ENCODE measurements at places on chromosomes 1 and 21.

DNA sequence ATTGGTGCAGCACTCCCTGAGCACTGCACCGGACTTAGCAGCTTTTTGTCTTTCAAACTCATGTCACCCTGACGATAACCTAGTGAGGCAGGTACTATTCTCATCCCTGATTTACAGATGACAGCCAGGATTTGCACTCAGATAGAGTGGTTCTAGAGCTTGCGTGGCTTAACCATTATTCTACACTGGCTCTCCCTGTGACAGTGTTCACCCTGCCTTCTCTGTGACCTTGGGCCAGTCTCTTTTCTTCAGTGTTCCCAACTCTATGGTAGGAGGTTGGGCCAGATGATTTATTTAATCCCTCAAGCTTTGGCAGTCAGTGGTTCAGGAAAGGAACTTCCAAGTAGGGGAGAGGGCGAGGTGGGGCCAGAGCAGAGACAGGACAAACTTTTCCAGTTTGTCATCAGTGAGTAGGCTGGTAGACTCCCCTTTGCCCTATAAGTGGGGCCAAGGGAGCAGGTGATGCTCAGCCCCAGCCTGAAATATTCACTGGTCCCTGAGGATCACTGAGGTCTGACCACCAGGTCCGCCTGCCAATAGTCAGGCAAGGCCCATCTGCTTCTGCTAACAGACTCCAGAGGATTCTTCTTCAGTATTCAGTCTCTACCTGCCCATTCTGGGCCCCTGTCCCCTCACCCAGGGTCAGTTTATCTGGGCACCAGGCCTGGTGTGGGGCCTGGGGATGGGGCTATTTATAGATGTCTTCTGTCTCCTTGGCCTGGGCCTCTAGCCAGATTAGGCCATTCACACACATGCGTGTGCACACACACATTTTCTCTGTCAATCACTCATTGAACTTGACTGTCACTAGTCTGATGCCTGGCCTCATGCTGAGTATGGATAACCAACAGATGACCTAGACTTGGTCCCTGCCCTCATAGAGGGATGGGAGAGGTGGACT is 8.8 kb upstream of the FABP3 start:
- DNase-seq: no peak

DNA sequence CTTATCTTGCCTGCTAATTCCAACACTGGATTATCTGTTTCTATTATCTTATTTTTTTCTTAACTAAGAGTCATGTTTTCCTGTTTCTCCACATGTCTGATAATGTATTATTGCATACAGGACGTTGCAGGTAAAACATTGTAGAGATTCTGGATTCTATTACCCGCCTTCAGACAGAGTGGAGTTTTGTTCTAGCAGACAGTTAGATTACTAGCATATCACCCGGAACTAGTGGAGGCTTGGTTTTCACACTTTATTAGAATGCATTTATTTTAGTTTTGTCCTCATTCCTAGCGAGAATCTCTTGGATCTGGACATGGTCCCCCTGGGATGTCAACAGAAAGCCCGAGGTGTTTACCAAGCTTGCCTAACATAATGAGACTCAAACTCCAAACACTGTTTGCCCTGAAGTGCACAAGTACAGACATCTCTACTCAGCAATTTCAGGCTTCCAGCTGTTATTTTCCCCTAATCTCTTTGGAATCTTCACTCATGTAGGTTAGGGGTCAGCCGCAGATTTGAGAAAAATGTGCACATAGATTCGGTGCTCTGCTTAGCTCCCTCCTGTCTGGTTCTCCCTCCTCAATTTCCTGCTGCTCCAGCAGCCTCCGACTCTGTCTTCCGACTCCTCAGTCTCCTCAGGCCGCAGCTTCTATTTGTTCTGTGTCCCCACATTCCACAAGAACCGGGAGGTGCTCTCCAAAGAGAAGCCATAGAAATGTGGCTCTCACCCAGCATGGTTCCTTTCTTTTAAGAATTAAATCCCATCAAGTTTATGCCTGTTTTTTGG is 36.8 kb upstream of the PTPRF start:
- DNase-seq: no peak

- no peak for DNase-seq
Observed at GRCh38 chr1:167634435-167634834, 4.4 kb downstream of the RCSD1 start.

GRCh38 chr1:149846593-149847466 is 52.5 kb upstream of the BOLA1 start:
- no peak for DNase-seq

DNA sequence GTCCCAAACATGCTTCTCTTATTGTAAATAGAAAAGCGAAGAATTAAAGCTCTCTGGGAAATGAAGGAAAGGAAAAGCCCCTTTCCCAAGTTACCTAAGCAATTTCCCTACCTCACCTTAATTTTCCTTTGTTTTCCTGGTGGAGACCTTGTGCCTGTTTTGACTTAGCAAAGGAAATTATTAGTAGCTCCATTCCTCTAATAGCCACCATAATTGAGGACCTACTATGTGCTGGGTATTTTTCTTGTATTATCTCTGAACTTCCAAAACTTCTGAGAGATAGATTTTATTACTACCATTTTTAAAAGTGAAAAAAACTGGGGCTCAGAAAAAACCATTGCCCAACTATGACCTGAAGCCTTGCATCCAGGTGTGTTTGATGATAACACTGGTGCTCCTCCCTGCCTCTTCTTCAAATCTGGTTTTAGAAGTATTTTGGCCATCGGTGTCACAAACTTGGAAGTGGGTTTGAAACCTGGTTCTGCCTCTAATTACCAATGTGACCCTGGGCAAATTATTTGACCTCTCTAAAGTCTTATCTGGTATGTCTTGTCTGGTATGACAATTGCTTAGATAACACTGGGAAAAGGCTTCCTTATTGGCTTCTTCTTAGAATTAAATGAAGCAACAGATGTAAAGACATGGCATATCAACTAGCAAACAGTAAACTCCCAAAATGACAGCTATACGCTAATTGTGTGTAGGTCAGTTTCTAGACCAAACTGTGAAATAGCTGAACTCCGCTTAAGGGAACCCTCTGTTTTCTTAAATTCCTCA is 39.5 kb downstream of the BCL9 start:
- no peak for DNase-seq

GRCh38 chr1:26097696-26098095 is 13.9 kb upstream of the PDIK1L start:
- DNase-seq: no peak

DNA sequence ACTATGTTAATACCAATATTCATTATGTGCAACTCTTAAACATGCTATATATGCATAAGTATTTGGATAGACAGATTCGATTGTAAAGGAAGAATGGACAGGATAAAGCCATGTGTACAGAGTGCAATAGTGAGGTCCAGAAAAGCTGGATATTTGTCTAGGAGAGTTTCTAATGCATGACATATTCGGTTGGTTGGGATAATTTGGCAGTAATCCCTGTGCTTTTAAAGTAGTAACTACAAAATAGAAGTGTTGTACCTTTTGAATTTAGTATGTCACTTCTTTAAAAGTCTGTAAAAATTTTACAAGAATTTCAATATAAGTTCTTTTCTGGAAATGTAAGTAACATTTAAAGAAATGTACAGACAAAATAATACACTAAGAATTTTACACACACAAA is 774.5 kb downstream of the USP25 start:
- DNase-seq: no peak

GRCh38 chr1:150257624-150258585 is at the start of gene CA14:
CA14 (plus strand) TSS chr1:150257774; CDS start chr1:150258129, 355 bp downstream.
- DNase-seq: no peak

GRCh38 chr1:214352838-214353237 is 71.9 kb downstream of the SMYD2 start:
- no peak for DNase-seq

DNA sequence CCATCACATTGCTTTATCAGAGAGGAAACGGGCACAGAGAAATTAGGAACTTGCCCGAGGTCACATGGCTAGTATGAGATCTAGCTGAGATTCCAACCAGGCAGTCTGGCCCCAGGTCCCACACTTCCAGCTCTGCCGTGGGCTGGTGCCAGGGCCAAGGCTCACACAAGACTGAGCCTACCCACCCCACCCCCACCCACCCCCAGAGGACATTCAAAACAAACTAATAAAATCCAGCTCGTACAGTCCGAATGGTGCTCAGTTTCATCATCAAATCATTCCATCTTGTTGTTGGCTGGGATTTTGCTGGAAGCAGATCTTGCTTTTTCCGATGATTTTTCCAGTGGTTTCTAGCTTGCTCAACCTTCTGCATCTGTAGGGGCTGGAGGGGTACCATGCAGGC is 27.9 kb downstream of the MATN1 start:
- DNase-seq: no peak

DNA sequence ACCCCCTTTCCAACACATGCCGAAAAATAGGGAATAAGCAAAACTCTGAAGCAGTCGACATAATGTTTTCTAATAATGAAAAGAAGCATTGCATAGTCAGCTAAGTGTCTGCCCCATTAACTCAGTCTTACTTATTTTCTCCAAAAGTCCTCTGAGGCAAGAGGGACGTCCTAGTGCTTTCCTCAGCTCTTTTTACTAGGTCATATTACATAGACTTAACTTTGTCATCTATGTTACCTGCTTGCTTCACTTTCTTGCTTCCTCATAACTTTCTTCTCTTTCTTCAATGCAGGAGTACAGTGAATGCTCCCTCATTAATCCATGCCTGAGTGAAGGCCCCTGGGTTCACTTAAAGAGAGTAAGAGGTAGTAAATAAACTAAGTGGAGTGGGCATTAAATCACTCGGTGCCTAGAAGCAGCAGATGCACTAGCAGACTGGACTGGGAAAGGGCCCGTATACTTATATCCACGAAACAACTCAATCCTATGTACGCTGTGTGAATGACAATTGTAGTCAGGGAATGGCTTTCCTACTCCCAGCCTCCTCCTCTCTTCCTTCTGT is 210.5 kb upstream of the SPAG17 start:
- DNase-seq: no peak

- DNase-seq: no peak
Observed at GRCh38 chr21:45835301-45836267, 146.0 kb upstream of the COL6A1 start.

DNA sequence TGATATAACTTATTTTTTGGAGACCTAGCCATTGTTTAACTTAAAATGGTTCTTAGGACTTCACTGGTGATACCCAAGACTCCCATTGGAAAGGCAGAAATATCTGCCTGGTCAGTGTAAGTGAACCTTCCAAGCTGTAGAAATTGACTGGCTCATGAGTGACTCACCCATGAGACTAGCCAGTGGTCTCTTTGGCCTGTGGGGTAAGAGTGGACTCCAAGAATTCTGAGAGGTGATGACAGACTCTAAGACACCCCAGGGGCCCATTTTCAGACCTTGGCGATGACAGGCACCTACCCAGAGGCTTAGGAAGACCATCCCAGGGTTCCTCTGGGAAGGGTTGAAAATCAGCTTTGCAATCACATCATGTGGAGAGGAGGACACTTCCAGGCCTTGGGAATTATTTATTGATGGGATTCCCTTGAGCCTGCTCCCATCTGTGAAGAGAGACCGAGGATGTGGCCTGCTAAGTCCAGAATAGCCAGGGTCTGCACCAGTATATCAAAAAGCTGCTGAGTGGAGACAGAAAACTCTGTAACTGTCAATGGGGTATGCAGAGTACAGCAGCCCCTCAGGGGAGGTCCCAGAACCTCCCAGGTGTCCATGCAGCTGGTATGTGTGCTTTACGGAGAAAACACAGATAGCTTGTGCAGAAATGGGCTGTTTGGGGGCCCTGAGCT is 78.9 kb downstream of the KAZN start:
- DNase-seq: no peak

GRCh38 chr21:15209224-15209623 is 144.4 kb upstream of the NRIP1 start:
- no peak for DNase-seq

- DNase-seq: no peak
Observed at GRCh38 chr1:19309123-19309813, 2.7 kb downstream of the AKR7A2 start.

- no peak for DNase-seq
Observed at GRCh38 chr1:11860083-11860482, 1.3 kb upstream of the NPPB start.

DNA sequence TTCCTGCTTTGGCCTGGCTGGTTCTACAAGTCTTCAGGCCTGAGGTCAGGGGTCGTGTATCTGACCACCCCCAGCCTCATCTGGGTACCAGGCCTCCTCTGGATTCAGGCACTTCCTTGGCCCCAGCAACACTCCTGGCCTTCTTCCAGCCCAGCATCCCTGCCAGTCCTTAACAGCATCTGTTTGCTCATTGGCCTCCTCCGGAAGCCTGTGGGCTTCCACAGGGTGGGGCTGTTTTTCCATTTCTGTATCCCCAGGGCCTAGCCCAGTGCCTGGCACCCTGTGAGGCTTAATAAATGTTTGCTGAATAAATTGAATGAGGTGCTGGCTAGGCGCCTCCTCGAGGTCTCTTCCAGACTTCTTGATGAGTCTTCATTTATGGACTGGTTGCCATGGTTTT is 21.5 kb upstream of the GPR37L1 start:
- peak; percentile 64 for DNase-seq

DNA sequence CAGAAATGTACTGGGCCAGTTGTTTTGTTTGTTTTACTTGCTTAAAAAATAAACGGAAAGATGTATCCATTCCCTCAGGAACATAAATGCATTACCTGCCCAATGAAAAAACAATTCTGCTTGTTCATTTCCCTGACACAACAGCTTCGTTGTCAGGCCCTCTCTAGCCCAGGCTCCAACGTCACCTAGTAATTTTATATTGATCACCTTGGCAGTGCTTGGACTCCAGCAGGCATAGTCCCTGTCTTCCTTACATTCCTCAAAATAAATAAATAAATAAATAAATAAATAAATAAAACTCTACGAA is 1.2 kb downstream of the CEP170 start:
- no peak for DNase-seq

DNA sequence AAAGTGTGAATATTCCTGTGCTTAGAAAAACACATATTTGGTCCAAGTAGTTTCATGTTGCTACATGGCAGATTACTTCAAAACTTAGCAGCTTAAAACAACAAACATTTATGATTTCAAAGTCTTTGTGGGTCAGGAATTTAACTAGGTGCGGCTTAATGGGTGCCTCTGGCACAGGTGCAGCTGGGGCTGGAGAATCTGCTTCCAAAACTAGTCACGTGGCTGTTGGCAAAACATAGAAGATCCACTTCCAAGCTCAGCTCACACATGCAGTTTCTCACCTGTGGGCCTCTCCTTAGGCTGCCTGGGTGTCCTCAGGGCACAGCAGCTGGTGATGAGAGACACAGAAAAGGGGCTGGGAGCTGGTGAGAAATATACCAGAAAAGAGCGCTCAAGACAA is 263.4 kb downstream of the TTLL7 start:
- no peak for DNase-seq

All from A549 (cell line).